Motor neuron (in vitro differentiated cells): ENCODE measurements at places on chromosomes 6 and 20. TPM values are rescaled to one million over a fixed set of nuclear protein-coding genes. Genes with fewer than 3 reads are reported as not detected.

PTCHD4 gene
- 46.0 and 58.1 TPM in 2 replicates for total RNA-seq

PRSS35 gene
- 0.71 and 1.2 TPM in 2 replicates for total RNA-seq

TOX2 gene
- total RNA-seq, result 6.0 and 8.9 TPM in 2 replicates

CTAGE9 gene
- 0.66 and 0.73 TPM in 2 replicates for total RNA-seq

MPIG6B gene
- total RNA-seq, result 0.46 and 0.73 TPM in 2 replicates

TFAP2C gene
- 60.3 and 66.8 TPM in 2 replicates for total RNA-seq

FGD2 gene
- total RNA-seq, result 0.27 and 0.61 TPM in 2 replicates

CALHM5 gene
- 0.05 TPM in 2 replicates for total RNA-seq

HLA-DQB2 gene
- 0.16 TPM in 1 of 2 replicates, not detected in the other for total RNA-seq

POU5F1 gene
- total RNA-seq, result 264 and 286 TPM in 2 replicates

NCR2 gene
- total RNA-seq, result not detected in 2 replicates

TMEM217 gene
- 0.57 and 0.73 TPM in 2 replicates for total RNA-seq

CGAS gene
- total RNA-seq, result 0.31 TPM in 1 of 2 replicates, not detected in the other

DEFB132 gene
- not detected in 2 replicates for total RNA-seq

CCN5 gene
- total RNA-seq, result 0.38 and 0.63 TPM in 2 replicates

PAK5 gene
- total RNA-seq, result 17.7 and 17.9 TPM in 2 replicates

HINT3 gene
- total RNA-seq, result 44.9 and 49.6 TPM in 2 replicates

PSMB8 gene
- 252 and 254 TPM in 2 replicates for total RNA-seq

RRAGD gene
- total RNA-seq, result 21.7 and 23.3 TPM in 2 replicates

METTL24 gene
- total RNA-seq, result 2.3 and 3.2 TPM in 2 replicates

HLA-DRB5 gene
- not detected in 2 replicates for total RNA-seq

NCOA7 gene
- 19.3 and 24.6 TPM in 2 replicates for total RNA-seq

REPS1 gene
- 38.7 and 45.6 TPM in 2 replicates for total RNA-seq

C6orf132 gene
- total RNA-seq, result 0.23 and 0.31 TPM in 2 replicates

AFDN gene
- total RNA-seq, result 96.9 and 103 TPM in 2 replicates

TMEM170B gene
- total RNA-seq, result 21.9 and 22.1 TPM in 2 replicates

RHAG gene
- total RNA-seq, result 0.28 and 0.34 TPM in 2 replicates

EPPIN gene
- total RNA-seq, result 0.23 and 0.46 TPM in 2 replicates

ISM1 gene
- 2.3 and 3.0 TPM in 2 replicates for total RNA-seq

ATG5 gene
- total RNA-seq, result 29.2 and 29.3 TPM in 2 replicates

PRKN gene
- total RNA-seq, result 1.6 and 2.5 TPM in 2 replicates

PPP1R14C gene
- total RNA-seq, result 52.0 and 52.5 TPM in 2 replicates

JAG1 gene
- total RNA-seq, result 16.6 and 16.9 TPM in 2 replicates

TSBP1 gene
- total RNA-seq, result 0.09 and 0.36 TPM in 2 replicates

PAQR8 gene
- 5.4 and 5.6 TPM in 2 replicates for total RNA-seq

MOCS1 gene
- 16.6 and 26.9 TPM in 2 replicates for total RNA-seq

FKBP1C gene
- total RNA-seq, result 0.28 and 0.98 TPM in 2 replicates

RIMS4 gene
- 0.71 and 0.81 TPM in 2 replicates for total RNA-seq

SRSF12 gene
- total RNA-seq, result 14.9 and 16.1 TPM in 2 replicates

EIF6 gene
- 87.1 and 88.8 TPM in 2 replicates for total RNA-seq

LTV1 gene
- total RNA-seq, result 33.6 and 34.6 TPM in 2 replicates

HLA-DRB1 gene
- total RNA-seq, result 0.24 TPM in 1 of 2 replicates, not detected in the other

OPN5 gene
- 0.59 and 0.93 TPM in 2 replicates for total RNA-seq

OPRL1 gene
- total RNA-seq, result 0.15 and 0.27 TPM in 2 replicates

OR12D3 gene
- total RNA-seq, result 0.14 and 0.19 TPM in 2 replicates

LY6G6D gene
- total RNA-seq, result not detected in 2 replicates

CDKAL1 gene
- 19.4 and 20.4 TPM in 2 replicates for total RNA-seq

UBD gene
- total RNA-seq, result 0.56 TPM in 1 of 2 replicates, not detected in the other

MLN gene
- total RNA-seq, result not detected in 2 replicates
